ENCODE measurements at places on chromosomes 7 and 10.
A peak's percentile ranks its signal among the peaks of the same experiment; 100 is the strongest.

DNA sequence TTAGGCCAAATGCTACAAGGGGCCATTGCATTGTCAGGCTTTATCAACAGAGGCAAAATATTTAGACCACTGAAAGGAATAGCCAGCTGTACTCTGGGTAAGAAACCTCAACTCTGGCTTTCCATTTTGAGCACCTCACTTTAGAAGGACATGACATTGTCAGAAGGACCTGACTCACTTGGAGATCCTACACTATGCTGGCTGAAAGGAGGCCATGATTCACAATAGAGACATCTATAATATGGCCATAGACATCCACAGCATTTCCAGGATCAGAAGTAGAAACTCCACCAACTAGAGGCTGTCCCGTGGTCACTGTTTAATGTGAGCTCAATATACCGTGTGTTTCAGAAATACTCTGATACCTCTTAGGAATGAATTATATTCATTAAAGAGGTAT lies 140.9 kb downstream of the BTAF1 start:
- DNase-seq = no peak

DNA sequence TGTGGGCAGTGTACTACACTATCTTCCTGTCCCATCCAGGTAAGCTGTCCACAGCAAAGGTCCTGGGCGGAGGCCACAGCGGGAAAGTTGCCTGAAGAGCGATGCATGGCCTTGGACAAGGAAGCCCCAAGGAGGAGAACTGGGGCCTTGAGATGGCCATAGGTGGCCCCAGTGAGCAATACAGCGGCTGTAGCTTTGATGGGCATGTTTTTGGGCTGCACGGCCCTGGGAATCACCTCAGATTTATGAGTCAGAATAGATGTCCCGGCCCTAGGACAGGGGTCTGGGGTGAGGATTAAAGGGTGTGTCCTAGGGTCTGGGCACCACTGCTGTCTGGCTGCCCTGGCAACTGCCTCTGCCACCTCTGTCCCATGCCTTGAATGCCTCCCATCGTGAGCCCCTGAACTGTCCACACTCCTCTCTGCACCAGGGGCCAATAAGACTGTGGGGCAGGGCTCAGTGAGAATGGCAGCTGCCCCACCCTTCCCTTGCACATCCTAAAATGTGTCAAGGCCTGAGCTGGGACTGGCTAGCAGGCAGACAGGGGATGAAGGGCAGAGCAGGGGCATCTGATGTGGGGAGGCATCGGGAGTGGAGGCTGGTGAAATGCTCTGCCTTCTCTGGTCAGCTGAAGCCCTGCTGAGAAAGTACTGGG lies 9.4 kb upstream of the IRF5 start:
- DNase-seq = no peak

- no peak for DNase-seq
These were observed 11.8 kb downstream of the AGK start for GRCh38 chr7:141562972-141563371.

GRCh38 chr10:117532003-117532385 lies 10.6 kb upstream of the EMX2 start:
- no peak for DNase-seq

GRCh38 chr7:29878081-29878688 lies 71.9 kb downstream of the WIPF3 start:
- DNase-seq = no peak

GRCh38 chr10:69876286-69876685 lies 74.6 kb downstream of the COL13A1 start:
- DNase-seq = no peak

GRCh38 chr7:36107926-36108631 lies 45.0 kb upstream of the EEPD1 start:
- no peak for DNase-seq

DNA sequence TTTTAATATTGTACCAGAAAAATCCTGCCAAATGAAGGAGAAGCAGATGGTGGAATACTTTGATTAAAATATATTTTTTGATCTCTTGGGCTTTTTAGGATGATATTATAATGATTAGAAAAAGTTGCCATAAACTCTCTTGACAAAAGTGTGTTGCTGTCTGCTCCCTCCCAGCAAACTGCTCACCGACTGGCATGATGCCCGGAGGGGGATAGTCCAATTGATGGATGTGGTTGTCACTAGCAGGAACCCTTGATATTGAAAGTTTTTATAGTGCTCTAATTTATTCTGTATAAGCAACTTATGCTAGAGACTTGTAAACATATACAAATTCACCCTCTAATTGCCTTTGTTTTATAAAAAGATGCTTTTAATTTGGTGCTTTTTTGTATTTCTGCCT lies 114.0 kb downstream of the DNAH11 start:
- DNase-seq = no peak

- no peak for DNase-seq
These were observed 43.2 kb downstream of the CHST3 start for GRCh38 chr10:72007246-72007892.

GRCh38 chr7:131031099-131031868 lies 296.4 kb upstream of the MKLN1 start:
- no peak for DNase-seq

GRCh38 chr10:53598914-53599313 lies 826.3 kb upstream of the MBL2 start:
- no peak for DNase-seq

- no peak for DNase-seq
These were observed 11.9 kb upstream of the PLEKHA1 start for GRCh38 chr10:122362621-122363020.

DNA sequence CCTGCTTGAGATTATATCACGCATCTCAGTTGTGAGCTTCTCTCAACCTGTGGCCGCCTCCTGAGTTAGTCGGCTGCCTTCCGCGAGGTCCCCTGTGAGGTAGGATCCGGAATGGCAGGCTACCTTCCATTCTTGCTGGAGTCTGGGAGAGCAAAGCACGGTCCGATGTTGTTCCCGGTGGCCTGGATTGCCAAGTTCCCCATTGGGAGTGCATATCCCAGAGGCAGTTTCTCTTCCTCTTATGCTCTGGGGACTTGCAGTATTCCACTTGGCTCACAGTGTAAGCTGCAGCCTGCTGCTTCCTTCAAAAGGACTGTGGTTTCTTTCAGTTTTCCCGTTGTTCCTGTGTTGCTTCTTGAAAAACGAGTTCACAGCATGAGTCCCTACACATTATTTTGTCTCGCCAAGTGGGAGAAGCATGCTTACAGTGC lies 225.4 kb upstream of the ZWINT start:
- DNase-seq = no peak

- DNase-seq = no peak
These were observed 36.5 kb downstream of the DPCD start for GRCh38 chr10:101624526-101625102.

DNA sequence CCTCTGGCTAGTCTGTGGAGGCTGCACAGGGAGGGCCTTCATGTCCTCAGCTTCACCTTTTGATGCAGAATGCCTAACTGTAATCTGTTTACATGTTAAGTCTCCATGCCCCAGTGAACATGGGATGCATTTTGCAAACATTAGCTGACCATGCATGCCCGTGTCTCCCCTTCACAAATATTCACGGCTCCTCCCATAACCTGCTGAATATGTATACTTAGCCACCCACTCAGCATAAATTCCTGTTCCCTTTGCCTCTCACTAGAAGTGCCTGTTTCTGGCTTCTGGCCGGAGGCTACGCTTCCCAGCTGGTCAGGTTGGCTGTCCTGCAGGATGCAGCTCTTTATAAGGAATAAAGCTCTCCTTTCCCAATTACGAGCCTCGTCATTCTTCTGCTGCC lies 552.7 kb downstream of the DNAJB6 start:
- DNase-seq = no peak

GRCh38 chr7:64883113-64883905 lies 19.8 kb upstream of the ZNF273 start:
- DNase-seq = no peak

- no peak for DNase-seq
These were observed 115.3 kb upstream of the MYO3A start for GRCh38 chr10:25818751-25819150.

- peak; percentile 57 for DNase-seq
These were observed 26.4 kb downstream of the MYL10 start for GRCh38 chr7:101602484-101603241.

- DNase-seq = no peak
These were observed 8.6 kb downstream of the CHST12 start for GRCh38 chr7:2411815-2412586.

GRCh38 chr7:98826387-98826786 lies 43.4 kb downstream of the TMEM130 start:
- DNase-seq = no peak

- DNase-seq = no peak
These were observed 108.6 kb upstream of the COL1A2 start for GRCh38 chr7:94286111-94286510.

GRCh38 chr10:24849501-24850299 lies 102.7 kb downstream of the PRTFDC1 start:
- no peak for DNase-seq

- DNase-seq = no peak
These were observed 214.8 kb upstream of the MAGI2 start for GRCh38 chr7:79668292-79668691.

DNA sequence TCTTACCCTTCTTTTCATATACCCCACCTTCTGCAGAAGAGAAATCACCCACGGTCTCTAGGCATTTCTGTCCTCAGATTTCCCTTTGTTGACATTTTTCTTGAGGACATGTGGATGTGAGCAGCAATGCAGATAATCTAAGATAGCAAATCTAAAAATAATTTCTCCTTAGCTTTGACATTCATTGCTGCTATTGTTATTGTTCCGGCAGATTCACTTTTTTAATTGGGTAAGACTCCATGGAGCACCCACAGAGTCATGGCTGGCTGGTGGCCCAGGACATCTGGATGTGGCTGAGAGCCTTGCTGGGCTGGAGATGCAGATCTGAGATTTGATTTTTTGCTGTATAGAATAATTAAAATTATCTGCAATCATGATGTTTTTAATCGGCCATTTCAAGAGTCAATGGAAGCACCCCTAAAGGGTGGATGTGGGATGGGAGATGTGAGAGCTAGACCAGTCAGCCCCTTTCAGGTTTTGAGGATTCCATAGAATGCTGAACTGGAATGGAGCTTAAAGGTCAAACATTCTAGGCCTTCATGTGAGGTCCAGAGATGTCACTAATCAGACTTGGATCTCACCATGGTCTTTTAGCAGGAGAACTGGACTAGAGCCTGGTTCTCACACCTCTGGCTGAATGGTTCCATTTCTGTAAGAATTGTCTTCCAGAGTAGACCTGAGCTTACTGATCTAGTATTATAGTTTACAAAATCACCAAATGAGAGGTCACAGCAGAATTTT lies 37.5 kb downstream of the TAS2R41 start:
- DNase-seq = no peak

DNA sequence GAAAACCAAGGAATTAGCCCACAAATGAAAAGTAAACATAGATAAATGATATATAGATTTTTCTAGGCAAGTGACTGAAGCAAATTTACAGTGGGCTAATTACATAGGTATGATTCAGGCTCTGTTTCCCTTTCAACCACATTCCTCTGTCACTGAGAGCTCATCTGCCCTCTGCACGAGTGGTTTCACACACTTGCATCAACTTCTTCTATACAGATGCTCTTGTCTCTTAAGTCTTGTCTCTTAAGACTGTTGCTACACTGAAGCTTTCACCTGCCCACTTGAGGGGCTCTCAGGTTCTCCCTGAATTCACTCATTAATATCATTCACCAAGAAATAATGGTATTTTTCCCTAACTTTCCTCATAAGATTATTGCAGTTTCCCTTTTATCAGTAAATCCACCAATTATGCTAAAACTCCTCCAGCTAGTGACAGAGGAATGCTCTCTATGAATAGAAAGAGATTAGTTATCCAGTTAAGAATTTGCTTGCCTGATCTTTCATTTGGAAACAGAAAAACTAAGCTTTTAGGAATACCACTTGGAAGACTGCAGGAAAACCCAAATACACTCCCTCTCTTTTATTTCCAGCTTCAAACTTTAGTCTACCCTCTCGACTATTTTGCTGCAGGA lies 95.7 kb downstream of the ELAPOR2 start:
- DNase-seq = no peak

GRCh38 chr7:94540428-94540827 lies 30.8 kb downstream of the CASD1 start:
- no peak for DNase-seq

DNA sequence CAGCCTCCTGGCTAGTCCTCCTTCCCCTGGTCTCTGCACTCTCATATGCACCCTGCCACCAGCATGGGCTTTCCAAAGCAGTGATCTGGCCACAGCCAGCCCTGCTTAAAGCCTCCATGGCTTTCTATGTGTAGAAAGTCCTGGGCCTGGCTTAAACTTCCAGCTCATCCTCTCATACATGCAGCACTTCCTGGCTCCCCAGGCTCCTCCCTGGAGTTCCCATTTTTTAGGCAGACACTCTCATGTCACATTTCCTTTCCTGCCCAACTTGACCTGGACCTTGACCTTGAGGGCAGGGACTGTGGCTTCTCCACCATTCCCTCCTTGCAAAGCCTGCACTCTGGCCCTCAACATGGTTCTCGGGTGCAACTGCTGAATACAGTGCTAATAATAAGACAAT lies 79.5 kb downstream of the CHST15 start:
- DNase-seq = no peak

DNA sequence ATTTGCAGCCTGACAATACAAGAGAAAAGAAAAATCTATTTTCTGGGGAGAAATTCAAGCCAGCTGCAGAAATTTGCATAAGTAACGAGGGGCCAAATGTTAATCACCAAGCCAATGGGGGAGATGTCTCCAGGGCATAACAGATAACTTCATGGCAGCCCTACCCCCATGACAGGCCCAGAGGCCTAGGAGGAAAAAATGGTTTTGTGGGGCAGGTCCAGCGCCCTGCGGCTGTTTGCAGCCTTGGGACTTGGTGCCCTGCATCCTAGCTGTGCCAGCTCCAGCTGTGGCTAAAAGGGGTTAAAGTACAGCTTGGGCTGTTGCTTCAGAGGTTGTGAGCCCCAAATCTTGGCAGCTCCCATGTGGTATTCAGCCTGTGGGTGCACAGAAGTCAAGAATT lies 54.3 kb downstream of the VIM start:
- no peak for DNase-seq

DNA sequence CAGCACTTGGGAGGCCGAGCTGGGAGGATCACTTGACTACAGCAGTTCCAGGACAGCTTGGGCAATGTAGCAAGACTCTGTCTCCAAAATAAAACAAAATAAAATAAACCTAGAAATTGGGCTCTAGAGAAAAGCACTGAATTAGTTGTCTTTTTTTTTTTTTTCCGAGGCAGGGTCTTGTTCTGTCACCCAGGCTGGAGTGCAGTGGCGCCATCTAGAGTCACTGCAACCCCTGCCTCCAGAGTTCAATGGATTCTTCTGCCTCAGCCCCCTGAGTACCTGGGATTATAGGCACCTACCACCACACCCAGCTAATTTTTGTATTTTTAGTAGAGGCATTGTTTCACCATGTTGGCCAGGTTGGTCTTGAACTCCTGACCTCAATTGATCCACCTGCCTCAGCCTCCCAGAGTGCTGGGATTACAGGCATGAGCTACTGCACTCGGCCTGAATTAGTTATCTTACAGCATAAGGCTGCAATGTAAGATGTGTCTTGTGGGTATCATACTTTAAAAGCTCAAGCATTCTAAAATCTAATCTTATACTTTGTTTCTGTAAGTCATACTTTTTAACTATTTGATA lies 12.8 kb downstream of the MEIG1 start:
- no peak for DNase-seq

GRCh38 chr7:112395411-112395810 lies 54.8 kb upstream of the IFRD1 start:
- no peak for DNase-seq

GRCh38 chr10:65993451-65993850 lies 932.4 kb upstream of the LRRTM3 start:
- no peak for DNase-seq

Measured in activated naive CD4-positive, alpha-beta T cell (primary cell).